ENCODE measurements at places on chromosomes 7 and 10.
A peak's percentile ranks its signal among the peaks of the same experiment; 100 is the strongest.

DNA sequence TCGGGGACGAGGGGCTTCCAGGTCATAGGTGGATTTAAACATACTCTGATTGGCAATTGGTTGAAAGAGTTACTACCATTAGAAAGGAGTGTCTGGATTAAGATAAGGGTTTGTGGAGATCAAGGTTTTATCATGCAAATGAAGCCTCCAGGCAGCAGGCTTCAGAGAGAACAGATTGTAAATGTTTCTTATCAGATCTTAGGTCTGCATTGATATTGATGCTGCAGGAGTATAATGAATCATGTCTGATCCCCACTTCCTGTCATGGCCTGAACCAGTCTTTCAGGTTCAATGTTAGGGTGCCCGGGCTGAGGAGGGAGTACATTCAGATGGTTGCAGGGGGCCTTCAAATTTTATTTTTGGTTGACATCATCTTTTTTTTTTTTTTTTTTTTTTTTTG is 51.4 kb downstream of the SH3PXD2A start:
- DNase-seq, result no peak

DNA sequence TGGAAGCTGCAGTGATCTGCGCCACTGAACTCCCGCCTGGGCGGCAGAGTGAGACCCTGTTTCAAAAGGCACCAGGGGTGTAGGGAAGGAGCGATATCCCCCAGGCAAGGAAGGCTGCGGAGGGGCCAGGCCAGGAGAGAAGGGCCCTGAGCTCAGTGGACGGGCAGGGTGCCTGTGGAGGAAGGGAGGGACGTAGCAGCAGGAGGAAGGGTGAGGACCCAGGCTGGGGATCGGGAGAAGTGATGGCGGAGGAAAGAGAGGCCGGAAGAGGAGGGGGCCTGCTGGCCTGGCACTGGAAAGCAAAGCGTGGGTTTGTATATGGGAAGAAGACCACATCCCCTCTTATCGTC is 45.6 kb downstream of the ALOX5 start:
- DNase-seq, result peak; percentile 62

GRCh38 chr10:46514899-46515298 is 41.6 kb downstream of the GPRIN2 start:
- no peak for DNase-seq

DNA sequence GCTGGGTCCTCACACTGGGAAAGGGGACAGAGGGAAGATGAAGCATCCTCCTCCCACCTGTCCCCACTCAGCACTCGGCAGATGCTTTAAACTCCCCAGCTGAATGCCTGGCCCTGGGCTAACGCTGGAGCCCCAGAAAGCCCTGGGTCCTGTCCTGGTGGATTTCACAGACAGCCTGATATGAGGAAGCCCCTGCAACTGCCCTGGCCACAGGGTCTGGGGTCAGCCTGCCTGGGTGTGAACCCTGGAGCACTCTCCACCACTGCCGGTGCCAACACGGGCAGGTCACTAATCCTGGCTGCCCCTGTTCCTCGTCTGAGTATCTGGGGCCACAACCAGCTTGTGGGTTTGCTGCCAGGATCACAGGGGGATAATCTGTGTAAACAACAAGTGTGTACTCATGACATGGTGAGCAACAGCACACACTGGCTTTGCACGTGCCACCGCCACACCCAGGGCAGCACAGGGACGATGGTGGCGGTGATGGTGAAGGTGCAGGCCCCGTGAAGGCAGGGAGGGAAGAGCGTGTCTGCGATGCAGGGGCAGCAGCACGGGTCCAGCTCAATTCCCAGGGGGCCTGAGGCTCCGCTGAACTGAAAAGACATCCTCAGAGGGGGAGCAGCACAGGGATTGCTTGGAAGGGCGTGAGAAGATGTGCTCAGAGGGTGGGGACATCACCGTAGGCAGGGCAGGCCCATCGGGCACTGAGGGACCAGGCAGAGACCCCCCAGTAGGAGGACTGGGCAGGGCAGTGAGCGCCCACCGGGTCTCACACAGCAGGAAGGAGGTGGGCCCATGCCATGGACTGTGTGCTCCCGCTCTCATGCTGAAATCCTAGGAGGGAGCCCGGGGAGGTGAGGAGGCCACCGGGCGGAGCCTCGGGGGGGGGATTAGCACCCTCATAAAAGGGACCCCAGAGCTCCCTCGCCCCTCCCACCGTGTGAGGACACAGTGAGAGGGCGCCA is 238.7 kb downstream of the MAD1L1 start:
- DNase-seq, result no peak
